ENCODE measurements at places on chromosomes 3 and 15.

- DNase-seq, result no peak
Measured at GRCh38 chr3:195178124-195178910, 92.6 kb downstream of the XXYLT1 start.

- no peak for DNase-seq
Measured at GRCh38 chr3:112382543-112383160, 49.7 kb downstream of the CD200 start.

GRCh38 chr3:56682462-56683121 lies 473 bp downstream of the TASOR start:
- peak; percentile 62 for DNase-seq

DNA sequence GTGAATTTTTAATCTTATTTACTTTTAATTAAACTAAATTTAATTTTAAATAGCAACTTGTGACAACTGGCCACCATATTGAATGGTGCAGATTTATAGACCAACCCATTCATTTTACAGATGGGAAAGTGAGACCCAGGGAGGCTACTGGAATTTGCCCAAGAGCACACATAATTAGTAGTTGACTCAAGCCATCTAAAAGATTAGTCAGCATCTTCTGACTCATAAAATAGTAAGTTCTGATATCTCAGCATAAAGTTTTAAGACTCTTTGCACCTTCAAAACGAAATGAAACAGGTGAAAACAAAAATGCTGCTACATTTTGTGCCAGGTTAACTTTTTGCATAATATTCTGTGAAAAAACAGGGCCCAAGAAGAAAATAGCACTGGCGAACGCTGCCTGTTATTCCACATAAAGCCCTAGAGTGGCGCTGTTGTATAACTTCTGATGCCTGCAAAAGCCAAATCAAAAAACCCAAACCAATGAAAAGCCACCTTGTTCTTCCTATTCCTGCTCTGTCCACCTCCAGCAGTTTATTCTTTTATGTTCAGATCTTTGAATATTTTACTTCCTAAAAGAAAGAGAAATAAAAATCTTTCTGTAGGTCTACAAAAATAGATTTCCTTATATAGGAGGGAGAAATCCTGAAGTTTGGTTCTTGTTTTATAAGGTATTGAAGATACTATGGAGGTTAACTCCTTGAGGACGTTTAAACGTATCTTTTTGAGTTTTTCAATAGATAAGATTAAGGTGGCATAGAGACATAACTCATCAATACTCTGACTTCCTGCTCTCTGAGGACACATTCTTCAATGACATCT lies 62.8 kb downstream of the OTOL1 start:
- DNase-seq, result no peak

DNA sequence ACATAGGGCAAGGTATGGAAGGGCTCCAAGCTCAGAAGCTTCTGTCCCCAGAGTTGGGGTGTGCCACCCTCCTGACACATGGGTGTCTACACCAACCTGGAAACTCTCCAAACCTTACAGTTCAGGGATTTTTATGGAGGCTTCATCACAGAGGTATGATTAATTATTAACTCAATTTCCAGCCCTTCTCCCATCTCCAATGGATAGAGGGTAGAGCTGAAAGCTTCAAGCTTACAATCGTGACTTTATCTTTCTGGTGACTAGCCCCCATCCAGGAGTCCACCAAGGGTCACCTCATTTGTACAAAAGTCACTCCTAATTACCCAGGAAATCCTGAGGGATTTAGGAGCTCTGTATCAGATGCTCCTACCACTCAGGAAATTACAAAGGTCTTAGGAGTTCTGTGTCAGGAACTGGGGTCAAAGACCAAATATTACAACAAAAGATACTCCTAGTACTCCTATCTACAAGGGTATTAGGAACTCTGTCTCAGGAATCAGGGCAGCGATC lies 62.7 kb downstream of the TFDP2 start:
- DNase-seq, result no peak

- DNase-seq, result no peak
Measured at GRCh38 chr15:89616228-89616627, 39.0 kb downstream of the KIF7 start.

DNA sequence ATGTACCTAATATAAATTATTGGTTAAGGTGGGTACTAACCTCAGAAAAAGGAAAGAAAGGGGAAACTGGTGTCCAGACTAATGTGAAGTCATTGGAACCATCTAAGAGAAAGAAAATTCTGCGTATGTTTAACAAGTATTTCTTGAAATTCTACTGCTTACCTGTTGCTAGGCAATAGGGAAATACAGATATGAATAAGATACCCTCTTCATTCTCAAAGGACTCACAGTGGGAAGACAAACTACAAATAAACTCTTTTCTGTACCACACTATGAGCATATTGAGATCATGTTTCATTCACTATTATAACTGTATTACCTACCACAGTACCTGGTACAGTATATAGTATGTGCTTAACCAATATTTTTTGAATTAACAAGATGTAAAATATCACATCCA lies 140.5 kb upstream of the MLF1 start:
- DNase-seq, result no peak

DNA sequence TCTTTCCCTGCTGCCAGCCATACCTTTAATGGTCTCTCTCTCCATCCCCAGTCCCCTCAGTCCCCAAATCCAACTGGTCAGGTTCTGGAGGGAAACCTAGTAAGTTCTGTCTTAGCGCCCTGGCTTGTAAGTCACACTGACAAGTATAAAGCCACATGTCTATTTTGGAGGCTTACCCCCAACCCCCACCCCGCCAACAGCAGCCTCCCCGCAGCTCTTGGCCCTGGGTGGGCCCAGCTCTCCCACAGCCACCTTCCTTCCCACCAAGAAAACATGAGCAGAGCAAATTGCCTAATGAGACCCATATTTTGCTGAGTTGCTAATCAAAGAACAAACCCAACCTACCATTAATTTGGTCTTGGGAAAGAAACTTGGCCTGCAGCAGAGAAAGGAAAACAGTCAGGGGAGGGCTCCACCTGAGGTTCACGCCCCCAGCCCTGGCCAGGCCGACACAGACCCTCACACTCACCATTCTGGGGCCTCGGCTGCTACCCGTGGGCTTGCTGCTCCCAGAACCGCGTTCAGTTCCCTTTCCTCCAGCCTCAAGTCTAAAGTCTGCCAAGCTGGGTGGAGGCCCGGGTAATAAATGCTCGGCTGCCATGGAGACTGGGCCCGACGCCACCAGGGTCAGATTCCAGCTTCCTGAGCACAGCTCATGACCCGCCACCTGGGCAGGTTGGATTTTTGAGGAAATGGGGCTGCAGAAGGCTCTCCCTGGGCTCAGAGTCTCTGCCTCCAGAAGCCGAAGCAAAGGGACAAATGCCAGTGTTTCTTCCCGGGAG lies at the start of gene CALML4:
Gene CALML4, minus strand, starts transcription at position 557 of the 782 bp plus-strand sequence. Its CDS starts 85 bp downstream, at position 472.
- DNase-seq, result no peak

Measured in activated CD4-positive, CD25-positive, alpha-beta regulatory T cell (primary cell).